ENCODE measurements at places on chromosomes 7 and 10.
A peak's percentile ranks its signal among the peaks of the same experiment; 100 is the strongest.

DNA sequence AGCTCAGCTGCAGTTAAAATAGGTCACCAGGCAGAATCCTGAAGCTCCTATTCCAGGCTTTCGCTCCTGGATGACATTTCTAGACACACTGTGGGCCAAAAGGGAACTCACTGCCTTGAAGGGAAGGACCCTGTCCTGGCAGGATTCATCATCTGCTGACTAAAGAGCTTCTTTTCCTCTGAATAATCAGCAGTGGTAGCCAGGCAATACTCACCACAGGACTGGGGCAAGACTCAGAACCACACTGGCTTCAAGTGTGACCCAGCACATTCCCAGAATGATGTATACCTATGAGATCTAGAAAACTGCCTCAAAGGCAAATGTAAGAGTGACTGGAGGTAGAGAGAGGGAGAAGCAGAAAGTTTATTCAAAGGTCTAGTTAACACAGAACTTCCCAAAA, 29.5 kb upstream of the EBF3 start:
- no peak for DNase-seq

DNA sequence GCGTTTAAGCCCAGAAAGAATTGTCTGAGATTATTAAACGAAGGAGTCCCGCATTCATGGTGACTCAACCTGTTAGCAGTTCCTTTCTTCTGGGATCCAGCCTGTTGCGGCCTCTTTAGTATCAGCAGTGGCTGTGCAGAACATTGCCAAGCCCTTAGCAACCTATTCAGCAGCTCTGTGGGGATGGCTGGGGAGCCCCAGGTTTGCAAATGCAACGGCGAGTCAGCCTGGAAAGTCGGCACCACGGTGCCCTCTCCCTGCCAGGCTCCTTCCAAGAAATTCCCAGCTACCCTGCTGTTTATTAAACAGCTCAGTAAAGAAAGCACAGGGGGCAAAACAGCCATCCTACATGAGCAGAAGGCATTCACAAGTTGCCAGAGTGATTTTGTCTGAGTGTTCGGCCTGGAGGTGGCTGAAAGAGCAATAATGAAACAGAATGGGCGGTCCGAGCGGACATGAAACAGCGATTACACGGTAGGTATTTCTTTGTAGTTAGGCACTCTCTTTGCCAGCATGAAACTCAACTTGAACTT, 198.3 kb downstream of the BAMBI start:
- no peak for DNase-seq

DNA sequence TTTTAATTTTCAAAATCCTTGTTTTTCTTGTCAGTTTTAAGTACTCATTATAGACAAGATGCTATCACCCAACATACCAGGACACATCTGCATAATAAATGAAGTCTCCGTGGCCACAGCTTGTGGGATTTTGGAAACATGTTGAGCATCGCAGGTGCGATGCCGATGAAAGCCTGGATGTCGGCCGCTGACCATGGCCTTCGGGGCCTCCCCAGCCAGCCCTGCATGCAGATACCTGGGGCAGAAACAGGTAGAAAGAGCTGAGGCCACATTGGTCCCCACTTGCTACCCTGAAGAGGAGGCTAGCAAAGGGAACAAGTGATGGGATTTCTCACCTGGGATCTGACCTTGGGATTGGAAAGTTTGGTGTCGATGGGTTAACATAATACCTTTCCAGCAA, 123.8 kb downstream of the DOCK1 start:
- no peak for DNase-seq

DNA sequence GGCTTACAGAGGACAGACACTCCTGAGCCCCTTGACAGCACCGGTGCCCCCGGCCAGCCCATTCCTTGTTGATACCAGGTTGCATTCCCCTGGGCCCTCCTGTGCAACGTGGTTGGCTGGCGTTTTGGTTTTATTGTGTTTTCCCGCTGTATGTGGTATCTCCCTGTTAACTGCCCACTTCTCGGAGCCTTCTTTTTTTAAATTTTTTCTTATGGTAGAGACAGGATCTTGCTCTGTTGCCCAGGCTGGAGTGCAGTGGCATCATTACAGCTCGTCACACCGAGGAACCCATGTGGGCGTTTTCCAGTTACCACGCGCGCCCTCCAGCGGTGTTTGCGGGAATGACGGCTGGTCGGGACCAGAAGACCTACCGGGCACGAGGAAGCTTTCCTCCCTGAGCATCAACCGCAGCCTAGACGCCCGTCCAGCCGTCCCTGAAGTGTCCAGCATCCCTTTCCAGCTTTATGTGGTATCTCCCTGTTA, 16.9 kb upstream of the ZFAND2A start:
- peak; percentile 37 for DNase-seq

GRCh38 chr10:4474829-4475228, 351.2 kb upstream of the AKR1E2 start:
- DNase-seq: no peak

DNA sequence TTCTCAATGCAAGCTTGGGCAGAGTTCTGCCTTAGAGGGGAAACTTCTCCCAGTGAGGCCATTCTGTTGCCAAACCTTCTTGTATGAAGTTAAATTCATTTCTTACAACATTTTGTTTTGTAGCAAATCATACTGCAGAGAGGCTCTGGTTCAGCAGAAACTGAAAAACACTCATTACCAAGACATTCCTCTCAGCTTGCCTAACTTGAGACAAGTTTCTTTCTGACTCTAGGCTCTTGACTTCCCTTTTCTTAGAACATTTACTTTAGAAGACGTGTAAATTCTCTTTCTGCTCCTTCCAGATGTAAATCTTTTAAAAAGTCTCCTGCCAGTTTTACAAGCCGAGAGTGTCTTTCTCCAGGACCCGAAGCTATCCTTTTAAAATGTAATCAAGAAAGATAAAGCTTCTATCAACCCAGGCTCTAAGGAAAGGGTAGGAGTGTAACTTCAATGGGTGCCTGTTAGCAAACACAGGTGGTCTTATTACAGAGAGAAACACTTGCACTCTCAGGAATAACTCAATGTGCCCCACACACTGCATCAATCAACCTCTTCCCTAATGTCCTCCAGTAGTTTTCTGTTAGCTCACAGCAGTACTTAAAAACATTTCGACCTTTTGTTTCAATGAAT, 80.5 kb upstream of the TAS2R16 start:
- DNase-seq: no peak

DNA sequence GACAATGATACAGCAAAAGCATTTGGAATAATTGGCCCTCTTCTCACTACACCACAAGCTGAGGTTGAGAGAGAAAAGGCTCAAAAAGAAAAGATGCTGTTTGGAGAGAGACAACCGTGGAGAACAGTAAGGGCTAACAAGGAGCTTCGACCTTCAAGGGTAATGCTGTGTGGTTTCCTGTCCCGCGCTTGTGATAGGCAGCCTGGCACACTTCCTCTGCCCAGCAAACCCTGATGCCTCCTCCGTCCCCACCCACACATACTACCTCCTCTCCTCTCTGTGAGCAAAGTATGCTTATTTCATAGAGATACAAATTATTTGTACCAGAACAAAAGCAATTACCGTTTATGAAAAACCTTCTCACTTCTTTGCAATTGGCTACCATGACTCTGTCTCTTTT, 755.4 kb downstream of the KCNMA1 start:
- DNase-seq: no peak

DNA sequence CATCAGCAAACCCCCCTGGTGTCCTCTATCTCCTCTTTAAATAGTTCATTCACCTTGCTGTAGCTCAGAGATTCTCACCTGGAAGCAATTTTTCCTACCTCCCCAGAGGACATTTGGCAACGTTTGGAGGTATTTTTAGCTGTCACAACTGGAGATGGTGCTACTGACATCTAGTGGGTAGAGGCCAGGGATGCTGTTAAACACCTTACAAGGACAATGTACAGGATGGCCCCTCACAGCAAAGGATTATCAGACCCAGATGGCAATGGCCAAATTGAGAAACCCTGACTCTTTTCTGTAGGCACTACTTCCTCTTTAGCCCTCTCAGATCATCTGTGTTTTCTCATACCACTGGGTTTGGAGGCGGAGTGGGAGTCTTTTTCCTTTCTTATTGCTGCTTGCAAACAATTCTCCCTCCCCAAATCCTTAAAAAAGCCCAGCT, 13.2 kb upstream of the TRA2A start:
- DNase-seq: peak; percentile 68

DNA sequence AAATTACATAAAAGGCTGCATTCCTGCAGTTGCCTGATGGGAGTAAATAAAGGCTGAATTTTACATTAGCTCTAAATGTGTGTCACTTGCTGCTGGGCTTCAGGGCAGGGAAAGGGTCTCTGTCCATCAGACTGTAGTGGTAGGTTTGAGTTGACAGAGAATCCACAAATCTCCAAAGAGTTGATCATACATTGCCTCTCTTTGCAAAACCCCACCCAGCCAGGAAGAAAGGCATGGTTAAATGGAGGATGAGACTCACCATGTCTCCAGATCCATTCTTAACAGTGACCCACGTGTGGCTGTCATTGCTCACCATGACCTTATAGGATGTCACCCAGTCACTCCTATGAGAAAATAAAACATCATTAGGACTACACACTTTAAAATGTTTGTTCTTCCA, 92.8 kb downstream of the CPXM2 start:
- DNase-seq: no peak
